ENCODE measurements at places on chromosomes 16 and 17.

GRCh38 chr17:4971826-4972225, 4.2 kb upstream of the SPAG7 start:
- DNase-seq: no peak

DNA sequence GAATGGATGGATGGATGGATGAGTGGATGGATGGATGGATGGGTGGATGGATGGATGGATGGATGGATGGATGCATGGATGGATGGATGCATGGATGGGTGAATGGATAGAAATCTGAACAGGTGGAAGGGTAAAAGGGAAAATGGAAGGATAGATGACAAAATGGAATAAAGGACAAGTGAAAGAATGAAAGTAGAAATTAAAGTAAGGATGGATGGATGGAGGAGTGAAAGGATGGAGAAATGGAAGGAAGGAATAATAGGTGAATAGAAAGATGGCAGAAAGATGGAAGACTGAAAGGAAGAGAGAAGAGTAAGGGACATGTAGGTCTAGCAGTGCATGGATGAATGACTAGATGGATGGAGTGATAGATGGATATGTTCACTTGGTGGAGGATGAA, 29.9 kb downstream of the VWA3A start:
- no peak for DNase-seq

DNA sequence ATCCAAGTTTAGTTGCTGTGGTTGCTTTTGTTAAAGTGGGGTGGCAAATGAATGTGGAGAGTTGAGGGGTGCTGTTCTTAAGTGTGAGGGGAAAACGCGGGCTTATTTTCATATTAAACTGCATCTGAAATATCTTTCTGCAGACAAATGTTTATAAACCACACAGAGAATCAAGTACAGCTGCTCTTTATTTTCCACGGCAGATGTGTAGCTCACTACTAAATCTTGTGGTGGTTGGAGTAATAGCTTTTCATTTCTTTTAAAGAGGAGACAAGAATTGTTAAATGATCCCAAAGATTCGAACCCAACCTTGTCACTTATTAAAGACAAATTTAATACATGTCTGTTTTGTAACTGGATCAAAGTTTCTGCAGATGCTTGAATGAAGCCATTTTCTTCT, 2.1 kb downstream of the CLTC start:
- DNase-seq: no peak

DNA sequence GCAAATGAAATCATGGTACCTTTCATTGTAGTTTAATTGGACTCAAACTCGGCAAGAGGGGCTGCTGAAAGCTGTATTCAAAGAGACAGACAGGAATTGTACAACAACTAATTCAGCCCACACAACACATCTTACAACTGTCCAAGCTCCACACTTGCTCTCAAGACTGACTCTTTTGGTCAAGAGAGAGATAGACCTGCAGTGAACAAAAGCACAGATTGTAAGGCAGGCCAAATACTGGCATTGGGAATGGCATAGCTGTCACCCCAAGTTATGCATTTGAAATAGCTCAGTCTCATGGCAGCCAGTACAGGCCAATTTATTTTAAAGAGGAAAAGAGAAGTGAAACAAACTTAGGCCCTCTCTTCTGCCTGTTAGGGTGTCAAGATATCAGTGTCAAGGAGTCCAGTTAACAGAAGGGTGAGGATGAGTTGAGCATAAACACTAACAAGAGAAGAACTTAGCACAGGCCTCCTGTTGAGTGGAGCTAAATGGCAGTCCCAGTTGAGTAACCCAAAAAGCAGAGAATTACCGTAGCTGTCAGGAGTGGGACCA, 215.7 kb downstream of the IRX3 start:
- DNase-seq: peak; percentile 5

- no peak for DNase-seq
These were observed 62.4 kb downstream of the CDH11 start for GRCh38 chr16:65059406-65059980.

DNA sequence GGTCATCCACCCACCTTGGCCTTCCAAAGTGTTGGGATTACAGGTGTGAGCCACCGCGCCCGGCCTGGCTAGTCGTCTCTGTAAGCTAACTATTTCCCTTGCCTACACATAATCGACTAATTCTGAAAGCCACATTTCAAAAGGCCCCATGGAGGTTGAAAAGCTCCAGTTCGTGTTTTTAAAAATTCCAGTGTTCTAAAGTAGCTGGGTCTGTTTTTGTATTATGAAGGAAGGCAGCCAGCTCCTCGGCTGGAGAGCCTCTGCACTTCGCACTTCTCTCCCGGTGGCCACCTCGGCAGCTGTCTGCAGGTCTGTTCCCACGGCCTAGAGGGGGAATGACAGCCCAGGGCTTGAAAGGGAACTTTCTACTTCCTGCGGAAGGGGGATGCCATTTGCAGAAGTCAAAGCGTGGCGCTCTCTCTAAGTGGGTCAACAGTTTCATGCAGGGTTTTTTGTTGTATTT, 16.9 kb downstream of the HASPIN start:
- DNase-seq: no peak

GRCh38 chr17:9028202-9028987, 7.1 kb downstream of the NTN1 start:
- no peak for DNase-seq

GRCh38 chr16:51053775-51054174, 97.3 kb downstream of the SALL1 start:
- no peak for DNase-seq

DNA sequence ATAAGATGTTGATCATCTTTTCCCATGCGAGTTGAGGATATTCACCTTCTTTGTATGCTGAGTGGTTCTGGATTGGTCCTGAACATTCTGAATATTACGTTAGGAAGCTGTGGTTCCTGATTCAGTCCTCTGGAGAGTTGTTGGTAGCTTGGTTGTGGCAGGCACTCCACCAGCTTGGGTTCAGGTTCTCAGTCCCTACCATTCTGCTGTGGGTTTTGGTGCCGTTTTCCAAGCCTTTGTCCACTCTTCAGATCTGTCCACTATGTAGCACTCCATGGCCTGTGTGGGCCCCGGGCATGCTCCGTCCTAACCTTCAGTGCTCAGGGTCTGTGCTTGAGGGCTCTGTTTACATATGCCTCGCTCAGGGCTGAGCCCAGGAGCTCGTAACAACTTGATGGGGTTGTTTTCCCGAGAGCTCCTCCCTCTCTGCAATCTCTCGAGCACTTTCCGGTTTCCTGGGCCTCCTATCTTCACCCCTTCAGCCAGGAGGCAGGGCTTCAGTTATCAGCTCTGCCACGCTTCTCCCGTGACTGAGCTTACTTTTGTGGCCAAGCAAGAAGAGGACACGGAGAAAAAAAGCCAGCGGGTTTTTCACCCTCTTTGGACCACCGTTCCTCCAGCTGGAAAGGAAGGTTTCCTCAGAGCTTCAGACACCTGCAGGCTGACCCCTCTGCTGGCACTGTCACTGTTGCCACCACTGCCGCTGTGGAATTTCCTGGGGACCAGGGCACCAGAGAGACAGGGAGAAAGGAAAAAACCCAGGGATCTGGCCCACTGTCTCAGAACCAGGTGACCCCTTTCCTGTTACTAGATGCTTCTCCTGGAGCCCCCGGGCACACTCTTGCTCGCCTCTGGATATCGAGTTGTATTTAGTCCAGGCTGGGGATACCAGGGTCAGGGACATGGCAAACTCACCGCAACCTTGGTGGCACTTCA, 19.6 kb downstream of the KIAA0513 start:
- DNase-seq: no peak

GRCh38 chr17:68200689-68201417, 47.0 kb upstream of the AMZ2 start:
- no peak for DNase-seq

GRCh38 chr17:80261159-80261894, 675 bp downstream of the RNF213 start:
- no peak for DNase-seq

DNA sequence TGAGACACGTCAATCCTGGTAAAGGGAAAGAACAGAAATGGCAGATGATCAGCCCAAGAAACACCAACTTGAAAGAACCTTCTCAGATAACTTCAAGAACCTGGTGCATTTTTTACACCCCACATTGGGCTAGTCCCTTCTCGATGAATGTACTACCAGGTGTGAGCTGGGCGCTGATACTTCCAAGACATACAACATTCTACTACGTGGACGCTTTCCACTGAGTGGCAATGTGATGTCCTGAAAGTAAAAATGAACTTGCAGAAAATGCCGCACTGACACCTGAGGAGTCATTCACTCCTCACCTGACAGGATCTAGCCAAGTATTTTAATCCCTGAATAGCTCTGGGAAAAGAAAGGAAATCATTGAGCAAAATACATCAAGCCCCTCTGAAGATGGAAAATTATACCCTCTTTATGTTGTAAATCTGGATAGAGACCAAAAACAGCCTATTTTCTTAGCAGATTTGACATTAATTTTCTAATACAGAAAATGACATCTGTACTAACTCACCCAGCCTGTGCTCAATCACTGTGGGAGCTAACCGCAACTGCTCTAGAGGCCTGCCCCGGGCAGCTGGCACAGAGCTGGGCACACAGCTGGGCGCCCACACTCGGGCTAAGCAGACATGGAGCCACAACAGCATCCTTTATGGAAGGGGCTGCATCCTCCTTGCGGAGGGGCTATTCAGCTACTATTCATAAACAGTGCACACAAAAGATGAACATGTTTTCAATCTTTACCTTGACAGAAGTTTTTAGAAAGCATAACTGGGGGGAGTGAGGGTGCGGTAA, 16.2 kb downstream of the SNN start:
- no peak for DNase-seq

DNA sequence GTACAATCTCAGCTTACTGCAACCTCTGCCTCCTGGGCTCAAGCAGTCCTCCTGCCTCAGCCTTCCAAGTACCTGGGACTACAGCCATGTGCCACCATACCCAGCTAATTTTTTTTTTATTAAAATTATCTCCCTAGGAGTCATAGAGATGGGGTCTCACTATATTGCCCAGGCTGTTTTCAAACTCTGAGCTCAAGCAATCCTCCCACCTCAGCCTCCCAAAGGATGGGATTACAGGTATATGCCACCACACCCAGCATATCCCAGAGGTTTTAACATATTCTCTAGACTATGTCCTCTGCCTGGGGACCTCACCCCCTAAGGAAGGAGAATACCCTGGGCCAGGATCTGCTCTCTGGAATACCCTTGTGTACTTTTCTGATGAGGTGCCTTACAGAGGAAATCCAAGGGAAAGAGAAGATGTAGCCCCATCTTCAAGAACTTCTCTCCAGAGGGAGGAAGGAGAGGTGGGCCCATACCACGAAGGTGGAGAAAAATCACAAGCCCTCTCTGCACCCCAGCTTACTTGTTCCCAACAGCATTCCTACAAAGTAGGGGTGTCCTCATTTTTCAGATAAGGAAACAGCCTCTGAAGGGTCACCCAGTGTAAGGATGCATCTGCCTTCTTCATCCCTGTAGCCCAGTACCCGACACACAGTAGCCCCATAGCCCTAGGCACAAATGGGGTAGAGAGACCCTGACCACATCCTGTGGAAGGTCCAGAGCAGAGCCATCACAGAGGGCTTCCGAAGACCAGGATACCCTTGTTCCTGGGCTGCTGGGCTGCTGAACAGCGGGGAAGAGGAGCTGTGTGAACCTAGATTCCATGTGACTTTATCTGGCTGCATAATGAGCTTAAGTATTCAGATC, 151.6 kb downstream of the SOCS1 start:
- no peak for DNase-seq

DNA sequence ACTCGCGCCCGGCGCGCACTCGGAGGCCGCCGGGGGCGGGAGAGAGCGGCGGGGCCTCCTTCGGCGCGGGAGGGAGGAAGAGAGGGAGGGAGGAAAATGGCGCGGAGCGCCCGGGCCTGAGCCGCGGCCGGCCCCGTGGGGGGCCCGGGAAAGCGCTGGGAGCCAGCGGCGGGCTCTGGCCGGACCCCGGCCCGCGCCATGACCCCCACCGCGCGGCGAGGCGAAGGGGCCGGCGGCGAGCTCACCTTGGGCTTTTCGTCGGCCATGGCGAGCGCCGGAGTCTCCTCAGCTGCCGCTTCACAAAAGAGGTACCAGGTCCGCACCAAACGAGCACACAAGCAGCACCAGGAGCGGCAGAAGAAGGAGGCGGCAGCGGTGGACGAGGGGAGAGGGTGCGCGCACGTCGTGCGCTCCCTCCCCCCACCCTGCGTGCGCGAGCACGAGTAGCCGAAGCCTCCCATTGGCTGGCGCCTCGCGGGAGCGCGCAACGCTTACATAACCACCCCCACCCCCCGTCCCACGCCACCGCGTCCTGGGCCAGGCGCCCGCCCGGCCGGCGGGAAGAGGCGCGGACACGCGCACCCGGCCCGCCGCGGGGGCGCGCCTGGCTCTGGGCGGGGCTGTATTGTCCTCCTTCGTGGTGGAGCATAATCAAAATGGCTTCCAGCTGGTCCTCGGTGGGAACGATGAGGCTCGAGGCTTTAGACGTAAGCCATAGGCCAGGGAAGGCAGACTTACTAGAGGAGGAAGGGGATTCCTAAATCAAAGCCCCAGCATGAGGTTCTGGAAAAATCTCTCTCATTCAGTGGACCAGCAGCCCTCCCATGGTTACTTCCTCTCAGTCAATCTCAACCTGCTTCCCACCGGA, at the start of gene SUMO2:
Gene SUMO2 (minus strand): TSS at position 391 of the 868 bp plus-strand sequence. CDS start 125 bp downstream, at position 266.
- peak; percentile 98 for DNase-seq

DNA sequence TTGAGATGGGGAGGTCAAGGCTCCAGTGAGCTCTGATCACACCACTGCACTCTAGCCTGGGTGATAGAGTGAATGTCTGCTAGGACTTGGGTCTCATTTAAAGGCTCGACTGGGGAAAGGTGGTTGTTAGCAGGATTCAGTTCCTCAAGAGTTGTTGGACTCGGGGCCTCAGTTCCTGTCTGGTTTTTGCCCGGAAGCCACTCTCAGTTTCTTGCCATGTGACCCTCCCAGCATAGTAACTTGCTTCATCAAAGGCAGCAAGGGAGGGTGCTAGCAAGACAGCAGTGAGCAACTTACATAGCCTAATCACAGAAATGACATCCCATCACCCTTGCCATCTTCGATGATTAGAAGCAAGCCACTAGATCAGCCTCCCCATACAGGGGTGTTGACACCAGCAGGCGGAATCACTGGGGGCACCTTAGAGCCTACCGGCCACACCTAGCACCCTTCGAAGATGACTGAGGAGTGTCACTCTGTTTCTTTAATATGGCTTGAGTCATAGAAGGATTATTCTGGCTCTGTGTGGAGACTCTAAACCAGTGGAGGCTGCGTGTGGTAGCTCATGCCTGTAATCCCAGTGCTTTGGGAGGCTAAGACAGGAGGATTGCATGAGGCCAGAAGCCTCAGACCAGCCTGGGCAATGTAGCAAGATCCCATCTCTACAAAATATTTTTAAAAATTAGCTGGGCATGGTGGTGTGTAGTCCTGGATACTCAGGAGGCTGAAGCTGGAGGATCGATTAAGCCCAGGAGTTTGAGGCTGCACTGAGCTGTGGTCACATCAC, 13.2 kb upstream of the SCNN1B start:
- DNase-seq: no peak

Data from GM12892 (cell line).